ENCODE measurements at places on chromosomes 1 and 21.

DNA sequence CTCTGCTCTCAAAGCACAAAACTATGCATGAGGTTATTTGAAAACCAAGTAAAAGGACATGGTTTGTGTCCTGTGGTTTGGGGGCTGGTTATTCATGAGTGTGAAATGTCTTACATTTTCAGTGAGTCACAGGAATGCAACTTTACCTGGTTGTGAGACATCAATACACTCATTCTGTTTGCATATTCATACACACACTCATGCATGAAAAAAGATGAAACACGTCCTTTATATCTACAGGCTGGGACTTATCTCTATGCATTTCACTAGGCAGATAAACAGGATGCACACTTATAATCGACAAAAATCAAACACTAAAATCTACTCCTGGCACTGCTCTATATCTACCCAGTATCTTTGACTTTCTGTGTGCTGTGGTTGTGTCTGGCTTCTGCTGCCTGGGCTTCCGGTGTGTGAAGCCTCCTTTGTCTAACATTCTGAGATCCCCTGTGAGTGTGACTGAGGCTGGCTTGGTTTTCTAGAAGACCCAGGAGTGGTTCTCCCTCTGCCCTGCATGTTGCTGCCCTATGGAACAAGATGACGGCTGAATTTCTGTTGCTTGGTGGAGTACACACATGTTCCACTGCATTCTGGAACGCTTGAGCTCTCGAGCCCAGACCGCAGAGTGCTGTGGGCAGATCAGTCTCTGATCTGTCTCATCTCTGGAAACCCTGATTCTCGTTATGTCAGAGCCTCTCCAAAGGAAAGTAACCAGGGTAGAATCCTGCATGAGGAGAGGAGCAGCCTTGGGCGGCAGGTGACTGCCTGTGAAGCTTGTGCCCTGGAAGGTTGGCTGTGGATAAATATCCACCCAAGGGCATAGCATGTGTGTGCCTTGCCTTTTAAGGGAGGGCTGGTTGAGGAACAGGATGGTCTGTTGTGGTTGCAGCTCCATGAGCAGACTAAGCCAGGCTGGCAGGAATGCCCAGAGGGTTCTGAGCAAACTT is 19.7 kb upstream of the FASLG start:
- no peak for DNase-seq

DNA sequence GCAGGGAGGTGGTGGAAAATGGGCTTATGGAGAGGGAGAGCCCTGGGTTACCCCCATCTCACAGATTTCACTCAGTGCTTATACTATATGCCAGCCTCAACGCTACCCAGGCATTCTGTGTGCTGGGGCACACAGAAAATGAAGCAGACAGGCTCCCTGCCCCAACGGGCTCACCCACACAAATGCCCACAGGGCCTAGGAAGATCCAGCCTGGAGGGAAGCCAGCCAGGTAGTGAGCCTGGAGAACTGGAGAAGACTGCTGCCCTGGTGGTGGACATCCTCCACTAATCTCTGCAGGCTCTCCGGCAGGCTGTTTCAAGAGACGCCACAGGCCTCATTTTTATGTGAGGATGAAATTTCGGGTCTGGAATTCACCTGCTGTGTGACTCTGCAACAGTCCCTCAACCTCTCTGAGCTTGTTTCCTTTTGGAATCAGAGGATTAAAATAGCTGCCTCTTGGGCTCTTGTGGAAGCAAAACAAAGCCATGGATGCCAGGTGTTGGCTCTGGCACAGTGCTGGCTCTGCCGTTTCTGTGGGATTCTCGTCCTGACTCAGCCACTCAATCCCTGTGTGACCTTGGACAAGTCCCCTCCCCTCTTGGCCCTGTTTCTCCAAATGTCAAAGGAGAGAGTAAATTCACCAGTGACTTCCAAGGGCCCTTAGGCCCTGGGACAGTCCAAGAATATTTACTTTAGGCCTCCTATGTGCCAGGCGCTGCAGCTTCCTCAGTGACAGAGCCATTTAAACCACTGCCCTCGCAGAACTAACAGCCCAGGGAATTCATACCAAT is 3.6 kb downstream of the PAQR7 start:
- DNase-seq = no peak

- no peak for DNase-seq
These were observed 81.6 kb downstream of the CCDC185 start for GRCh38 chr1:223474804-223475203.

DNA sequence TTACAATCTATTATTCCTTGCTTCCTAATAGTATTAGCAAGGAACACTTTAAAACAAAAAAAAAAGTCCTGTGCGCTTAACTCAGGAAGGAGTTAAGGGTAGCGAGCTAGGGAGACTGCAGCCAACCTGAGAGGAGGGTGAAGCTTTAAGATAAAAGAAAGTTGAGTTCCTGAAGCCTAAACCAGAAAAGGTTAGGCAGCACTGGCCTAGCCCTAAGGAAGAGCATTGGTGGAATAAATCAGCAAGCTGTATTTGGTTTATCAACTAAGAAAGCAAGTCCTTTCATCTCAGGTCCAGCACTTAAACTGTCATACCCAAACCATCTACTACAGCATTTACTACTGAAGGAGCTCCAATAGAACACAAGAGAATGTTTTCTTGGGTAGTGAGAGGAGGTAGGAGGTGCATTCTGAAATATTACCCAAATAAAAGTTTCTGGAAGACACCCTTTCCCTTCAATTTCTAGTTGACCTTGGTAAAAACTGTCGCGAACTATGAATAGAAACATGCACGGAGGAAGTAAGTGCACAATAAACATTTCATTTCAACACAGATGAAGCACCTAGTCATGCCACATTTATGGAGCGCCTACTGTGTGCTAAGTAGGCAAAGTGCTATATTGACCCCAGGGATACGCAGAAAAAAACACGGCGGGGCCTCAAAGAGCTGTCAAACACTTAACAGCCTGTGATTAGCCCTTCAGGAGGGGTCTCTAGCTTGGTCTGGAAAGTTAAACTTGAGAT is 1.3 kb downstream of the GLRX2 start:
- DNase-seq = no peak

Data from D341Med (cell line).